K562 (cell line): ENCODE measurements at places on chromosomes 11 and 22. TPM values are rescaled to one million over a fixed set of nuclear protein-coding genes. Genes with fewer than 3 reads are reported as not detected.

DNA sequence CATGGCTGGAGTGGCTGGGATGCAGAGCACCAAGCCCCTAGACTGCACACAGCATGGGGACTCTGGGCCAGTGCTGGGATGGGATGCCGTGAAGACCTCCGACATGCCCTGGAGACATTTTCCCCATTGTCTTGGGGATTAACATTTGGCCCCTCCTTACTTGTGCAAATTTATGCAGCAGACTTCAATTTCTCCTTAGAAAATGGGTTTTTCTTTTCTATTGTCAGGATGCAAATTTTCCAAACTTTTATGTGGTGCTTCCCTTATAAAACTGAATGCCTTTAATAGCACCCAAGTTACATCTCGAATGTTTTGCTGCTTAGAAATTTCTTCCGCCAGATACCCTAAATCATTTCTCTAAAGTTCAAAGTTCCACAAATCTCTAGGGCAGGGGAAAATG is 29.2 kb downstream of the RSF1 start:
- DNase-seq, result no peak

- DNase-seq, result no peak
These were observed 205.3 kb downstream of the TBC1D22A start for GRCh38 chr22:46967445-46968358.

DNA sequence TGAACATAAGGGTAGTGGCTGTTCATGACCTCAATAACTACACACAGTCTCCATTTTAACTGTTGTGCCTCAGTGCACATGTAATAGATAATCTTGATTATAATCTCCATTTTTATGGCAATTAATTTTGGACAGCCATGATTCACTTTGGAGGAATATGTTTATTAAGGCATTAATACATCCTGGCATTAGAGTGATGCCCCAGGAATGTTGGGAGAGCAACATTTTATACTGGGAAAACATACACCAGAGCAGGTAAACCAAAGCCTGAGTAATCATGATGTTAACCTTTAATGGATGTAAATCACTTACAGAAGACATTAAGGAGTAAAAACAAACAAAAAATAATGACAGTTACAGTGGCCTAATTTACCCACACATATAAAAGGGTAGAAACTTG is 886.3 kb upstream of the RAG2 start:
- no peak for DNase-seq

The DDIAS gene
- 15.4 and 17.6 TPM in 2 replicates for total RNA-seq

DNA sequence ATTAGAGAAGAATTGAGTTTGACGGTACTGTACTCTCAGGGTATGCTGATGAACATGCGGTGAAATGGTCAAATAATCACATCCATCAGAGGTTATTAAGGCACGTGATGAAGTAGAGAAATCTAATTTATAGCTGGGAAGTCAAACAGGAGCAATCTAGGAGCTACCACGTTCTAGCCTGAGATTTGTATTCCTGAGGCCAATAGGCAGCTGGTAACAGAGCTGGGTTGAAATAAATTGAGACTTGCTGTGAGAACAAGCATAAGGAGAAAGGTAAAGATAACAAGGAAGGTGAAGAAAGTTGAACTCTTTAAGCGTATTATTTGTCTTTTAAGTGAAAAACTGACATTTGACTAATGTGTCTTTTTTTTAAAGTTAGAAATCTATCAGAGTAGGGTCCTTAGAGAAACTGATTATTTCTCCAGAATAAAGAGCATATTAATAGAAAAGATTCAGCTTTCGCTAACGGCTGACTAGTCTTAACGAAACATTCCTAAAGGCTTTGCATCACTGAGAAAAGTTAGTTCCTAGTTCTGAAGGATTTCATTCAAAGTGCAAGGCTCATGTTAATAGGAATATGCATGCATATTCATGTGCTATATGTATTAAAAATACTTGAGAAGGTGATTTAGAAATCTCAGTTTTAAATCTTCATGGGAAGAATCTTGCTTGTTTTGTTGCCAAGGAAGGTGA is 5.2 kb upstream of the WEE1 start:
- DNase-seq, result no peak

The PTGDR2 gene
- 2.6 and 3.0 TPM in 2 replicates for total RNA-seq

- DNase-seq, result no peak
These were observed 6.7 kb downstream of the CEP295 start for GRCh38 chr11:93668171-93668570.
